Natural killer cell (primary cell): ENCODE measurements at places on chromosomes 2 and 18. TPM values are rescaled to one million over a fixed set of nuclear protein-coding genes. Genes with fewer than 3 reads are reported as not detected.

- no peak for DNase-seq
Measured at GRCh38 chr2:237818066-237818473, 19.5 kb downstream of the RBM44 start.

- no peak for DNase-seq
Measured at GRCh38 chr18:56152551-56153310, 485.7 kb downstream of the TXNL1 start.

GRCh38 chr2:169819106-169819505 lies 5.6 kb downstream of the METTL5 start:
- no peak for DNase-seq

GRCh38 chr2:215958257-215958656 lies 55.1 kb downstream of the MREG start:
- DNase-seq: no peak

- no peak for DNase-seq
Measured at GRCh38 chr2:126678269-126679065, 22.5 kb downstream of the GYPC start.

GRCh38 chr2:215931256-215931903 lies 82.0 kb downstream of the MREG start:
- DNase-seq: no peak

DNA sequence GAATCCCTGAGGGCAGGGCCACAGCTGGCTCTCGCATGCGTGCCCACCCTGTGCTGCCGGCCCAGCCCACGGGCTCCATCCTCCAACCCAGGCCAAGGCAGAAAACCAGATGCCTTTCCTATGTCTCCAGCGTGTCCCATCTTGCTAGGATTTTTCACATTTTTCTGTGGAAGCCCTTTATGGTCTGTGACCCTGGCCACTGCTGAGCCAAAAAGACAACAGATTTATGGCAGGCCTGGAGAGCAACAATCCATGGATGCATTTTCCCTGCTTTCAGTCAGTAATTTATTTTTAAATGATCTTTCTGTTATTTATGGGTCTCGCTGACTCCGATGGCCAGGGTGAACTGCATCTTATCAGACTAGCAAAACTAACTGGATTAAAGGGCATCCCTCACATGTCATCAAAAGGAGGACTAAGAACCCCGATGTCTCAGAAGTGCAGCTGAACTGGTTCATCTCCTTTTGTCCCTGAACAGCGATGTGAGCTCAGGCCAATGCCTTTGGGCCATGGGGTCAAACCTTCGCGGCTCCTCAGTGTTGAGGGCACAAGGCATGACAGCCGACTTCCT lies 346.0 kb downstream of the CYRIA start:
- DNase-seq: no peak

- no peak for DNase-seq
Measured at GRCh38 chr2:135694711-135695110, 46.9 kb upstream of the UBXN4 start.

- peak; percentile 18 for DNase-seq
Measured at GRCh38 chr2:130796290-130796689, 40.4 kb upstream of the ARHGEF4 start.

The ALPP gene
- total RNA-seq: not detected

DNA sequence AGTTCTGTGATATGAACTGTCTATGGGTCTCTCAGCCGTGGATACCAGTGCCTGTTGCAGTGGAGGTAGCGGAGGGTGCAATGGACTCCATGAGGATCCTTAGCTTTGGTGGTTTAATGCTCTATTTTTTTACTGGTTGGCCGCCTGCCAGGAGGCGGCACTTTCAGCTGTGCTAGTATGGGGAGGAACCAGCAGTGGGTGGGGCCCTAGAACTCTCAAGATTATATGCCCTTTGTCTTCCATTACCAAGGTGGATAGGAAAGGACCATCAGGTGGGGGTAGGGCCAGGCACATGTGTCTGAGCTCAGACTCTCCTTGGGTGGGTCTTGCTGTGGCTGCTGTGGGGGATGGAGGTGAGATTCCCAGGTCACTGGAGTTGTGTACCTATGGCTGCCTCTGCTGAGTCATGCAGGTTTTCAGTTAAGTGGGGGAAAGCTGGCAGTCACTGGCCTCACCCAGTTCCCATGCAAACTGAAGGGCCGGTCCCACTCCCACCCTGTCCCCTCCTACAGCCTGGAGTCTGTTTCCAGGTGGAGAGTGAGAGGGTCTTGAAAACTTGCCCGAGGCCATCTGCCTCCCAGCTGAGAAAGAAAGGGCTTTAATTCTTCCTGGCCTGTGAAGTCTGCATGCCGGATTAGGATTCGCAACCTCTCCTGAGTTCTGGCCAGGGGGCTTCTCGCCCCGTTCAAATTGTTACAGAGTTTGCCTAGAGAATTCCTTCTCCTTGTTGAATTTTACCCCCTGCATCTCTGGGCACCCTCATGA lies 14.5 kb downstream of the KCNS3 start:
- no peak for DNase-seq

DNA sequence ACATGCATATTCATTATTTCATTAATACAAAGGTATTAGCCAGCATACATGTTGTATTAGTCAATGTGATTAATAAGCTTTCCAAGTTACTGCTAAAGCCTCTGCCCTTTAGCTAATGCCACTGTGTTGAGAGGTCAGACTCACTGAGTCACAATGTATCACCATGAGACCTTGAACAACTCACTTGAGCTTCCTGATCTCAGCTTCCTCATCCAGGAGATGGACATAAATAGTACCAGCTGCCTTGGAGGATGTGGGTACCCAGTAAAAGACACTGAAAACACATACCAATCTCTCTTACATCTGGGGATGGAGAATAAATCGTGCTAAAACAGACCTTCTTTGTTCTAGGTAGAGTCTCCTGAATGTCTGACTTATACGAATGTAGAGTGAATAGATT lies 224.6 kb downstream of the EPHA4 start:
- DNase-seq: no peak

DNA sequence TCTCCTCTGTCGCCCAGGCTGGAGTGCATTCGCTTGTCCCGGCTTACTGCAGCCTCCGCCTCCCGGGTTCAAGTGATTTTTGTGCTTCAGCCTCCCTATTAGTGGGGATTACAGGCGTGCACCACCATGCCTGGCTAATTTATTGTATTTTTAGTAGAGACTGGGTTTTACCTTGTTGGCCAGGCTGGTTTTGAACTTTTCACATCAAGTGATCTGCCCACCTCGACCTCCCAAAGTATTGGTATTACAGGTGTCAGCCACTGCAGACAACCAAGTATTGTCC lies 1.1 kb downstream of the RPS27A start:
- DNase-seq: no peak

GRCh38 chr2:240995041-240996021 lies 3.1 kb upstream of the SNED1 start:
- DNase-seq: no peak

DNA sequence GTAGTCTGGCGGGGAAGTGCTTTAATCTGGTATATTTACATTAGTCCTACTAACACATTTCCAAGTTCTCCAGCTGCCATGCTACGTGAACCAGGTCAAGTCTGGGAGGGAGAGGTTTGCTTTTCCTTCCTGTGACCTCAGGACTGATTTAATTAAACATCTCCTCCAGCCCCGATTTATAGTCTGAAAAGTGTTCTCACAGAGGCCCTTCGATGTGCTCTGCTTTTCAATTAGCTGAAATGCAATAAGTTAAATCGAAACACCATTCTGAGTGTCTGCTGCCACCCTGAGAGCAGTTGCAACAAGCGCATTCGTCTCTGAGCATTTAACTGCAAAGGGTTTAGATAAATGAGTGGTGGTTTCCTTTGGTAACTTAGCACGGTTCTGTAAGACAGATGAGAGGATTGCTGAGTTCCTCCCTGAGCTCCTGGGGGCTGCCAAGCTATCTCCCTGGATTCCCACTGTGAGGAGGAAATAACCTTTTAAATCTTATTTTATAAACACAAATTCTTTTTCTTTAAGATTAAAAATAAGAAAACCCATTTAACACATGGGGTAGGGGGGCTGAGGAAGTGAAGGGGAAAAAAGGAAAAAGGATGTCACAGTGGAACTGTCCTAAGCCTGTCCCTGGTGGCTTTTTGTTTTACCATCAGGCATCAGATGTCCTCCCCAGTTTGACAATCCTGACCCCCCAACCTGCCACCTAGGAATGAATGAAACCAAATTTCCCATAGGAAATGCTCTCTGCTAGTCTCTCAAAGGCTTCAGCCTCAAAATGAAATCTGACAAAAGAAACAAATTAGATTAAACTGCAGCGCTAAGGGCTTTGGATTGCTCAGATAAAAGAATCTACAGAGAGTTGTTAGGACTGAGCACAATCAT lies 56.5 kb upstream of the CREB1 start:
- no peak for DNase-seq

The TUBB8B gene
- total RNA-seq: not detected

DNA sequence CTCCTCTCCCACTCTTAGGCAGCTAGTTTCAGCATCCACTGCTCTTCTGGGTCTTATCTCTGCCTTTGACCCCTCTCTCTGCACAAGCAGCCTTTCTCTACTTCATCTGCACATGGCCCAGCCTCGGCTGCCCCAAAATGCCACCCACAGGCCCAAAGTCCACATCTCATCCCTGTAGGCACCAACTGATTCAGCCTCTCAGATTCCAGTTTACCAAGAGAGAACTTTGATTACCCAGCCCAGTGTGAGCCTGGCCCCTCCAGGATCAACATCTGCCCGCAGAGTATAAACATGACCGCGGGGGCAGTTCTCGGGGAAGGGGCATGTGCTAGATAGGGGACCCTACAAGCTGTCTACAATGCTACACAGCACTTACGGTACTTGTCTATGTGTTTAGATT lies 141.7 kb downstream of the RTN4 start:
- no peak for DNase-seq

The REG3A gene
- total RNA-seq: not detected

The ATOH8 gene
- not detected for total RNA-seq

DNA sequence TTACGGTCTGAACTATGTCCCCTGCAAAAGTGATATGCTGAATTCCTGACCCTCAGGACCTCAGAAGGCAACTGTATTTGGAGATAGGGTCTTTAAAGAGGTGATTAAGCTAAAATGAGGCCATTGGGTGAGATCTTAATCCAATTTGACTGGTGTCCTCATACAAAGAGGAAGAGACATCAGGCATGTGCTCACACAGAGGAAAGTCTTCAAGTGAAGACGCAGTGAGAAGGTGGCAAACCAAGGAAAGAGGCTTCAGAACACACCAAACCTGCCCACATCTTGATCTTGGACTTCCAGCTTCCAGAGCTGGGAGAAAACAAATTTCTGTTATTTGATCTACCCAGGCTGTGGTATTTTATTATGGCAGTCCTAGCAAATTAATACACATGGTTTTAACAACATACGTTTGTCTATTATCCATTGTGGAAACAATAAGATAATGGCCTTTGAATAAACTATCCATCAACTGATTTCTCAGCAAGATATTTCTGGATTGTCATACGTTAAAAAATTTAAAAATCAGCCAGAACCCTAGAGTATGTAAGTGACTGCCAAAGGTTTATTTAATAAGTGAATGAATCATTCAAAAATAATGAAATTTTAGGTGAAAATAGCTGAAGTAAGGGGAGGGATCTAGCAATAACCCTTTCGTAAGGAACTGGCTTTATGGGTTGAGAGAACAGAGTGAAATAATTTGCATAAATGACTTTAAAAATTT lies 6.5 kb downstream of the WIPF1 start:
- DNase-seq: peak; percentile 50

GRCh38 chr2:19195661-19196060 lies 162.8 kb downstream of the OSR1 start:
- DNase-seq: no peak

GRCh38 chr2:218344090-218344754 lies 12.4 kb upstream of the CATIP start:
- DNase-seq: no peak

- no peak for DNase-seq
Measured at GRCh38 chr18:25979369-25980040, 110.9 kb downstream of the SS18 start.

DNA sequence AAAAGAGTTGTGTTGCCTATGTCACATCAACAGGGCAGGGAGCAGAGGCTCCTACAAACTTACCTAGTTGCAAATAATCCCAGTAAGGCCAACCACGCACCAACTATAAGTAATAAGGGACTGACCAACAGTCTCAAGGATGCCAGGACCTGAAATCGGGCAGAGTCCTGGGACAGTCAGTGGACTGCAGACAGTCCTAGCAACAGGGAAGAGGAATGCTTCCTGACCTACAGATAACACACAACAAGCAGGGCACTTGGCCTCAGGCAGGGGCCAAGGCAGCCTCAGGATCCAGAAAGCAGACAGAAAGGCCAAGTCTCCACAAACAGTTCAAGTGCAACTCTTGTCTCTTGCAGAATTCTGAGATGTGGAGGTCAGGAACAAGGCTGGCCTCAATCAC lies 56.2 kb downstream of the GALNT14 start:
- no peak for DNase-seq

The ACMSD gene
- total RNA-seq: not detected

GRCh38 chr2:126662621-126663020 lies 6.7 kb downstream of the GYPC start:
- DNase-seq: peak; percentile 60

DNA sequence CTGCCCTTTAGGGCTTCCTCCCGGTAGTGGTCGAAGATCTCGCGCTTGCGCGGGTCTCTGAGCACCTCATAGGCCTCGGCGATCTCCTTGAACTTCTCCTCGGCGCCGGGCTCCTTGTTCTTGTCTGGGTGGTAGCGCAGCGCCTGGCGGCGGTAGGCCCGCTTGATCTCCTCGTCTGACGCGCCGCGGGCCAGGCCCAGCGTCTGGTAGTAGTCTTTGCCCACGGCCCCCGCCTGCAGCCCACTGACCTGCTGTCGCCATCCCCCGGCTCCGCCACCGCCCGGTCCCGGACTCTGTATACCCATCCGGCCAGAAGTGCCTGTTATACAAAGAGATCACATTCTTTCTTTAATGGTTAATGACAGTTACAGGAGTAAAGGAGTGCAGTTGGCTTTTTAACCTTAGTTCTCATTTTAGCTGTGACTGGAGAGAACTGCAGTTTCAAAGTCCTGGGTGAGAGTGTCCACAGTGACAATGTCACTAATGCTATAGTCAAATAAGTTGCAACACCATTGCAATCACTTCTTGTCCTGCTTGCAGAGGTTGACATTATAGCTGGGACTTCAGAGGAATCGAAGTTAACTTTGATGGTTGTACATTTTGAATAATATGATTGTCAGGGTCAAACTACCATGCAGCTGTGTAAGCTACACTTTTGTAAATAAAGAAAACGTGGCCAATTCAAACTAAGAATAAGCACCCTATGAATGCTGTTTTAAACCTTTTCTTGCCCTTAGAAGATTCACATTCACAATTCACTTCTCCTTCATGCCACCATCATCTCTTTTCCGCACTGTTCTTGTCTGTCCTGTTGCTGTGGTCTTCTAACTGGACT lies 35.3 kb upstream of the CAVIN2 start:
- no peak for DNase-seq

GRCh38 chr18:48693625-48694262 lies 154.9 kb downstream of the CTIF start:
- no peak for DNase-seq

DNA sequence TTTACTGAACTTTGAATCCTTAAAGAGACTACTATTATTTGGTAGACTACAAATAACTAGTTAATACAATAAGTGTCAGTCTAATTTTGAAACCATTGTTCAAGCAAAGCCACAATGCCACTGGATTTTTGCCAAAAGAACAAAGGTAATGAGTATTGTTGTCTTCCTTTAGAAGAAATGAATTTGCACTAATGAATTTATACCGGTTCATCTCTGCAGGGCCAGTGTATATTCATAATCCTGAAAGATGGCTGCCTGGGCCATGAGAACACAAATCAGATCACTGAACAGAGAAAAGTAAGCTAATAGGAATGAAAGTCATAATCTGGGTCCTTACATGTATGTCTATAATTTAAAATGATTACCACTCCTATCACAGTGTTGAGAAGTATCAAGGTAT lies 31.2 kb downstream of the GCFC2 start:
- no peak for DNase-seq
